Stimulated activated CD8-positive, alpha-beta memory T cell treated with anti-CD3 and anti-CD28 coated beads, Interleukin-15, amount 100 ng/mL, for 1 hour (primary cell): ENCODE measurements at places on chromosomes 11 and 22.

DNA sequence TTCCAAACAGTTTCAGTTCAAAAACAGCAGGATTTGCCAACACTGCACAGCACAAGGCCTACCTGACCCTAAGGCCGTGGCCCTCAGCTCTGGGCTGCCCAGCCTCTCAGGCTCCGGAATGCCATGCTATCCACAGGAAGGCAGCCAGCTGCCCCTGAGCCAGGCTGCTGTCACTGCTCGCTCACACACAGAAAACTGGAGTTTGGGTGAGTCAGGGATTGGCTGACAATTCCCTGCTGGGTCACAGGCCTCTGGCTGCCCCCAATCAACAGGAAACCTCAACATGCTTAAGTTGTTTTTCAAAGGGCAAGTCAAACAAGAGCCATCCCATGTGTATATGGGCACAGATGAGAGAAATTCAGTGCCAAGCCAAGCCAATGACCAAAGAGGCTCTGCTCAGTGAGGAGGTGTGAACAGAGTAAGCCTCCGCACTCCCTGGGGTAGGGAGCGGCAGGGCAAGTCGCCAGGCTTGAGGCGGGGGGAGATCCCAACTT, 50.2 kb downstream of the RPL27A start:
- DNase-seq = no peak

GRCh38 chr22:25923914-25924313, 181.9 kb downstream of the MYO18B start:
- no peak for DNase-seq

GRCh38 chr11:95104121-95104830, 14.6 kb downstream of the ENDOD1 start:
- DNase-seq = no peak

DNA sequence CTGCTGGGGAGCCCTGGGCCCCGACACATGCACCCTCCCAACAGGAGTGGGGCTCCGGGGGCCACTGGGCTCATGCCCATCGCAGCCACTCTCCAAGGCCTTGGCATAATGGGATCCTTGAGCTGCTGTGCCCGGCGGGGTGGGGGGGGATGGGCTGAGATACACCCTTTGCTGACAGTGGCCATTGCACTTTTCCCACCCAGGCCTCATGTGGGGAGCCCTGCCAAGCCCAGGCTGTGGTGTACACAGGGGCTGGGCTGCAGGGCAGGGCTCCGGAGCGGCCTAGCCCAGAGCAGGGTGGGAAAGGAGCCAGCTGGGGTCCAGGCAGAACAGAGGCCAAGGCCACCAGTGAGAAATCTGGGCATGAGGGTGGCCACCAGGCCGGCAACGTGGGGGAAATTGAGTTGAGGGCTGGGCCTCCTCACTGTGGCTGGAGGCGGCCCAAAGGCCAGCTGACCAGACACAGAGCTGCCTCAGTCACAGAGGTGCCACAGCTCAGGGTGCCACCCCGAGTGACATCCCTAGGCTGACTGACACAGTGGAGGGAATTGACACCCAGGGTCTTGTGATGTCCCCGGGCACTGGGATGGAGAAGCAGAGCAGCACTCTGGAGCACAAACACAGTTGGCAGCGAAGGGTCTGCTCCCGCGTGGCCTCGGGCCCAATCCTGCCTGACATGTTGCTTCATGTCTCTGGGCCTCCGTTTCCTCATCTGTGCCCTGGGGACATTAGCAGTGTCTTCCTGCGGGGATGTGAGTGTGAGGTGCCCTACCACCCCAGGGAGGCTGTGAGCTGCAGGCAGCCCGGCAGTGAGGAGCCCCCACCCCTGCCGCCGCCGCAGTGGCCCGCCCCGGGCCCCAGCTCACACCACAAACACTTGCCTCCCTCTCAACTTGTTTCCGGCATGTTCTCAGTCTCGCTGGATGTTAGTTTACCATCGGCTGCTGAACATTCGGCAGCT, 30.4 kb downstream of the RTN4R start:
- no peak for DNase-seq

DNA sequence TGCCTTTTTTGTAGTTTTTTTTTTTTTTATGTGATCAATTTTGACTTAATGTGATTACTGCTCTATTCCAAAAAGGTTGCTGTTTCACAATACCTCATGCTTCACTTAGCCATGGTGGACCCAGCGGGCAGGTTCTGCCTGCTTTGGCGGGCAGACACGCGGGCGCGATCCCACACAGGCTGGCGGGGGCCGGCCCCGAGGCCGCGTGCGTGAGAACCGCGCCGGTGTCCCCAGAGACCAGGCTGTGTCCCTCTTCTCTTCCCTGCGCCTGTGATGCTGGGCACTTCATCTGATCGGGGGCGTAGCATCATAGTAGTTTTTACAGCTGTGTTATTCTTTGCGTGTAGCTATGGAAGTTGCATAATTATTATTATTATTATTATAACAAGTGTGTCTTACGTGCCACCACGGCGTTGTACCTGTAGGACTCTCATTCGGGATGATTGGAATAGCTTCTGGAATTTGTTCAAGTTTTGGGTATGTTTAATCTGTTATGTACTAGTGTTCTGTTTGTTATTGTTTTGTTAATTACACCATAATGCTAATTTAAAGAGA, 12.5 kb downstream of the CCND1 start:
- no peak for DNase-seq

DNA sequence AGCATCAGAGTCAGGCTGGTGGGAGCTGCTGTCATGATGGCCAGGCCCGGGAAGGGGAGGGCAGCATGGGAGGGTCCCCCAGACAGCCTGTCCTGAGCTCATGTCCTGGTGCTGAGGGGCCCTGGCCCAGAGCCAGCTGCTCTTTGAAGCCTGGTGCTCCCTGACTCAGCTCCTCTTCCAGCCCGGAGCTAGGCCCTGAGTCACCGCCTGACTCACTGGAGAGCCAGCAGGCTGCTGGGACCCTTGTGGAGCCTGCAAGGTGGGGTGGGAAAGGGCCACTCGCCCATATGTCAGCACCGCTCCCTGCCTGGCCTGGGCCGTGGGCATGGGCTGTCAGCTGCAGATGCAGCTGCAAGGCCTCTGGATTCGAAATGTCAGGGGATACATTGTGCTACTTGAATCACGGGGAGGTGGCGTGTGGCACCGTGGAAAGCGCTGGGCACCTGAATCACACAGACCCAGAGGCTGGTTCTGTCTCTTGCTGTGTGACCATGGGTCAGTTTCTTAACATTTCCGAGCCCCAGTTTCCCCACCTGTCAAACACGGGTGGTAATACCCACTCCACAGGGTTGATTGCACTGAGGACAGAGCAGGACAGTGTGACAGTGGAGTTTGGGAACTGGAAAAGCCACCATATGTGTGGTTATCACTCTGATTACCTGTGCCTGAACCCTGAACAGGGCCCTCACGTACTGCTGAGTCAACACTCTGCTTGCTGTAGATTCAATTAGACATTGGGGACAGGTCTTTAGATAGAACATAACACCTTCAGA, 4.4 kb downstream of the CACNA1I start:
- no peak for DNase-seq

GRCh38 chr11:84290647-84291046, 1004.5 kb upstream of the CCDC90B start:
- no peak for DNase-seq

- no peak for DNase-seq
Measured at GRCh38 chr11:64343767-64344559, 4.0 kb downstream of the CCDC88B start.

GRCh38 chr22:39364714-39365491, 15.1 kb downstream of the SYNGR1 start:
- DNase-seq = no peak

- no peak for DNase-seq
Measured at GRCh38 chr11:46242041-46242951, 35.2 kb upstream of the CREB3L1 start.

DNA sequence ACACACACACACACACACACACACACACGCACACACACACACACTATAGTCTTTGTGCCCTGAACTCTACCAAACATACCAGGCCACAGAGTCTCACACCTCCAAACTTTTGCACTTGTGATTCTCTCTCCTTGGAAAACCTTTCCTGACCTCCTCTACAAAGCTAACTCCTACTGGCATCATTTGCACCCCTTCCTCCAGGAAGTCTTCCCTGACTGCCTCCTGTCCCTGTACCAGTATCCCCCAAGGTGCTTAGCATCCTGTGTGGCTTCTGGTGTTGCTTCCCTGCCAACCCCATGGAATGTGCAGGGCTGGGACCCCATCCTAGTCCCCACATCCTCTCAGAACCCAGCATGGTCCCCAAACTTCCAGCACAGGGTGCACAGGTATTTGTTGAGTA, 8.9 kb downstream of the TPST2 start:
- no peak for DNase-seq
